ENCODE measurements at places on chromosomes 11 and 22. TPM values are rescaled to one million over a fixed set of nuclear protein-coding genes. Genes with fewer than 3 reads are reported as not detected.

Gene GPR83
- not detected for total RNA-seq

Gene FAM180B
- total RNA-seq = 1.3 TPM

Gene PSMC3
- total RNA-seq = 110 TPM

Gene OR51S1
- not detected for total RNA-seq

Gene SLC37A4
- total RNA-seq = 11.9 TPM

Gene OR51B5
- total RNA-seq = not detected

Gene DUSP8
- 0.70 TPM for total RNA-seq

Gene DERL3
- under 0.01 TPM for total RNA-seq

Gene APOA4
- total RNA-seq = not detected

Gene POTEH
- not detected for total RNA-seq

Gene DDB1
- 209 TPM for total RNA-seq

Gene RIN1
- 18.4 TPM for total RNA-seq

Gene PHF21B
- total RNA-seq = not detected

Gene RIMBP3B
- 0.09 TPM for total RNA-seq

Gene PTDSS2
- total RNA-seq = 71.3 TPM

Gene NXPE4
- total RNA-seq = not detected

Gene FLRT1
- 0.12 TPM for total RNA-seq

Gene PANX3
- total RNA-seq = not detected

Gene B4GALNT4
- 3.0 TPM for total RNA-seq

Gene APLNR
- 3.4 TPM for total RNA-seq

Gene AIFM3
- 1.1 TPM for total RNA-seq

Gene SHANK3
- 3.8 TPM for total RNA-seq

Gene RFPL1
- not detected for total RNA-seq

Gene CCDC73
- not detected for total RNA-seq

Gene LSP1
- 34.2 TPM for total RNA-seq

Gene CELSR1
- 1.1 TPM for total RNA-seq

Gene RTN4RL2
- total RNA-seq = 10.6 TPM

Gene MRGPRX4
- not detected for total RNA-seq

Gene CFAP300
- 2.0 TPM for total RNA-seq

Gene UBQLNL
- total RNA-seq = not detected

Gene SLC22A25
- total RNA-seq = not detected

Gene SAA4
- not detected for total RNA-seq

Gene KDM4E
- total RNA-seq = not detected
